M059J (cell line): ENCODE measurements at places on chromosomes 16 and 17. TPM values are rescaled to one million over a fixed set of nuclear protein-coding genes. Genes with fewer than 3 reads are reported as not detected.

GRCh38 chr17:15918261-15918660 lies 26.7 kb upstream of the ADORA2B start:
- peak; percentile 34 for DNase-seq

DNA sequence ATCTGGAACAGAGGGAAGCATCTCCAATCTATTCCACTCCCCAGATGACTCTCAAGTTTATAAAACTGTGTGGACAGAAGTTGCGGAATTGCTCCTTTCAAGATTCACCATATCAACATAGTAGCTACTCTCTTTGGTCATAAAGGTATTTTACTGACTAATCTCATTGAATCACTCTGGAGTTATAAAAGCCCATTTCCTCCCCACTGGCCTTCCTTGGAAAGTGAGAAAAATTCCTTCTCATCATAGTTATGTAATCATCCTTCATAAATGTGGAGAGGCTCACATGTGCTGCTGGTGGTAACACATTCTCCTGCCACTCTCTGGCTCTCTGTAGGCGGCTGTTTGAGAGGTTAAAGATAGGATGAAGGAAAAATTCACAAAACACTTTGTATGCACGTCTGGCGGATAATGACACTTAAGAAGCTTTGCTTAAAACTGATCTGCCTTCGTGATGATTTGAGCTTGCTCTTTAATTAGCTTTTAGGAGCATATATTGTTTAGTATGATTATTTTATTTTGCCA lies 1034.0 kb upstream of the EEF2KMT start:
- DNase-seq, result peak; percentile 74

DNA sequence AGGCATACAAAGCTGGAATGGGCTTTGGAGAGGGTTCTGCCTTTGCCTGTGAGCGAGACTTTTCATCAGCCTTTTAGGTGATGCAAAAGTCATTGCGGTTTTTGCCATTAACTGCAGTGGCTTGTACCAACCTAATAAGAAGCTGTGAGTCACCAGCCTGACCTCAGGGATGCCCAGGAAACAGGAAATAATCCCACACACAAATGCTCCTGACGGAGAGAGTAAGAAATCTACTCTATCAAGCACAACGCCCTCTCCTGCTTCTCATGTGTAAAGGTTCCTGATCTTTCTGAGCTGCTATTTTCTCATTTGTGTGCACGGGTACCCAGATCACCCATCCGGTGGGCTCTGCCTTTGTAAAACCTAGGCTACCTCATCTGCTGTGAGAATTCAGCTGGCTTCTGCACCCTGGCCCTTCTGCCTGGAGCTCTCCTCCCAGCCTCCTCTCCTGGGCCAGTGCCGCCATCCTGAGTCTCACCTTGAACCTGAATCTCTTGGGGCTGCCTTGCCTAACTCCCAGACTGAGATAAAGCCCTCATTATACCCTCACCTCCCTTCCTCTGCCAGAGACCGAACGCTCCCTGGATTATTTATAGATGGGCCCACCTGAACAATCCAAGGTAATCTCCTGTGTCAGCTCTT lies 299.7 kb downstream of the C16orf95 start:
- peak; percentile 98 for DNase-seq

DNA sequence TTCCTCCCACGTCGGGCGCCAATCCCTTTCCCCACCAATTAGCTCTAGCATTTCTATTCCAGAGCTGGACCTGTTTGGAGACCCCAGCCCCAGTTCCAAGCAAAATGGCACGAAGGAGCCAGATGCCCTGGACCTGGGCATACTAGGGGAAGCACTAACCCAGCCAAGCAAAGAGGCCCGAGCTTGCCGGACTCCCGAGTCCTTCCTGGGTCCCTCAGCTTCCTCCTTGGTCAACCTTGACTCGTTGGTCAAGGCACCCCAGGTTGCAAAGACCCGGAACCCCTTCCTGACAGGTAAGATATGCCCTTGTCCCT lies 5.6 kb upstream of the SPATA20 start:
- DNase-seq, result no peak

- DNase-seq, result peak; percentile 99
These were observed 8.8 kb upstream of the LPCAT2 start for GRCh38 chr16:55499951-55500529.

DNA sequence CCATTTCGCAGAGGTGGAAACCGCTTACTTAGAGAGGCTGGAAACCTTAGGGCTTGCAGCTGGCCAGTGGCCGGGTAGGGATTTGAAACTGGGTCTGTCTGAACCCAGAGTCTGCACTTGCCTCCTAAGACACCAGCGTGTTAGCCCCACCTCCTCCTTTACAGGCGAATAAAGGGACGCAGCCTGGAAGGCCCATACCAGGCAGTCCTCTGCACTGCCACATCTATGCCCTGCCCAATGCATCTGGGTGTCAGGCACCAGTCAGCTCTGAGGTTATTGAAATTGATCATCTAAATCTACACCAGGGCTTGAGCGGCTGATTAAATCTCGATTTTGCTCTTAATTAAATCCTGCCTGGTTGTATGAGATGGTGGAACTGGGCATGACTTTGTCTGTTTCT lies 19.9 kb upstream of the NAGS start:
- no peak for DNase-seq

DNA sequence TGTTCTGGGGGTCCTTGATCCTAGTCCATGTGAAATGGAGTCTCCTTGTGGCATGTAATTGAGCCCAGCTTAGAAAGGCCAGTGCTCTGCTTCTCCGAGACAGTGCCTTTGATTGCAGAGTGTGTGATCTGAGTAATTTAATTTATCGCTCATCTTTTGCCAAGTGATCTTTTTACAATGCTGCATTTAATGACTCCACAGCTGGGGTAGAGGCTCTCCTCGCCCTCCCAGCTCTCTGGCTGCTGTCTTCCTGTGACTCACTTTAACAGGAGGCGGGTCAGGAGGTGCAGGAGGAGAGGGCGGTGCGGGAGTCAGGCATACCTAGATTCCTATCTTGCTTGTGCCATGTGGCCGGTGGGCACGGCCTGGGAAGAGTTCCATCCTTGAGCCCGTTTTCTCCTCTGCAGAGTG lies 113.4 kb upstream of the FOXF1 start:
- peak; percentile 98 for DNase-seq

DNA sequence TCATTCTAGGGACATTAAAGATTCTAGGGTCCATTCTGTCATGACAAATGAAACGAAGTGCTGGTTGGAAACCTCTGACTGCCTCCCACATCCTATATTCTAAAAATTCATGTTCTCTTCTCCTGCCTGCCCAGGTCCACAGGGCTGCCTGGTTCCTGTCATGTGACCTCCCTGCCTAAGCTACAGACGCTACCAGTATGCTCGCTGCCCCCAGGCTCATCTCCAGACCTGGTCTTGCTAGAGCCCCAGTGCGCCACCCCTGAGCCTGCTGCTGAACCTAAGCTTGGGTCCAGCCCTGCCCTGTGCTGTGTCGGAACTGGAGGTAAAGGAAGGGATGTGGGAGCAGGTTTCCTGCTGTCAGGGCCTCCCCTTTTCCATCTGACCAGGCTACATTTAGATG lies 231.6 kb upstream of the CDH5 start:
- DNase-seq, result no peak

DNA sequence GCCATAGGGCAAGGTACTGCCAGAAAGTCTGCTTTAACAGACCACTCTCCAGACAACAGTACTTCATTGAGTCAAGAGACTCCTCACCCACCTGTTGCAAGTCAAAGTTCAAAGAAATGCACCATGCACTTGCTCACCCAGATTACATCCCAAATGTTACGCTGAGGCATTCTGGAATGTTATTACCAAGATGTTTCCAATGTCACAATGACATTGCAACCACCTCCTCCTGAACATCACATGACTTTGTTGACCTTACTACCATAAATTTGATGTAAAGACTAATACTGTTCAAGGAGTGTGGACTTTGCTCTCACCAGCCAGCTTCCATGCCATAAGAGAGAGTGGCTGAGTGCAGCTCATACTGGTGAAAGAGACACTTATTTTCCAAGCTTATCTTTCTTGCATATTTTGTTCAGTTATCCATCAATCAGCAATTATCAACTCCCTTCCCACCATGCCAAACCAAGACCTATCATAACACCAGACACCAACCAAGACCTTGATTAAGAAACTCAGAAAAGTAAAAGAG lies 58.5 kb upstream of the BCAR1 start:
- no peak for DNase-seq

DNA sequence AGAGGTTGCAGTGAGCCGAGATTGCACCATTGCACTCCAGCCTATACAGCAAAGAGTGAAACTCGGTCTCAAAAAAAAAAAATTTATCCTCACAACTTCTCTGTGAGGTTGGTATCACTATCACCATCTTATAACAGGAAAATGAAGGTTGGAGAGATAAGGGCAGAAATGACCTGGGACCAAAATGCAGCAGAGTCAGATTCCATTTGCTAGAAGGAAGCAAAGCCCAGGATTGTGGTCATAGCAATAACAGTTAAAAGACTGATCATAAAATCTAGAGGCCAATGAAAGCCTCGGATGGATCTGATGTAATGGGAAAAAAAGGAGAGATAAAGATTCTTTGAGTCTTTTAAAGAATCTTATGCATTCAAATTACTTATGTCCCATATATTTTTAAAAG lies 69.6 kb upstream of the TEKT1 start:
- no peak for DNase-seq

DNA sequence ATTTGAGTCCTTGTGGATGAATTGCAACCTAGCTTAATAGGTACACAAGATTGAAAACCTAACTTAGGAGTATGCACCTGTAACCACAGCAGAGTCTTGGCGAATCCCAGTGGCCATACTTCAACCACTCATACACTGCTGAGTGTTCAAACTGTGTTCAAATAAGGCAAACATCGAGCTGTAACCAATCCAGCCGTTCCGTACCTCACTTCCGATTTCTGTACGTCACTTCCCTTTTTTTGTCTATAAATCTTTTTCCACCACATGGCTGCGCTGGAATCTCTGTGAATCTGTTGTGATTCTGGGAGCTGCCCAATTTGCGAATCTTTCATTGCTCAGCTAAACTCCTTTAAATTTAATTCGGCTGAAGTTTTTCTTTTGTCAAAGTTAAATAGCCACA lies 190.6 kb downstream of the MAF start:
- DNase-seq, result no peak

- no peak for DNase-seq
These were observed 1.5 kb downstream of the SLC13A5 start for GRCh38 chr17:6711681-6712057.

DNA sequence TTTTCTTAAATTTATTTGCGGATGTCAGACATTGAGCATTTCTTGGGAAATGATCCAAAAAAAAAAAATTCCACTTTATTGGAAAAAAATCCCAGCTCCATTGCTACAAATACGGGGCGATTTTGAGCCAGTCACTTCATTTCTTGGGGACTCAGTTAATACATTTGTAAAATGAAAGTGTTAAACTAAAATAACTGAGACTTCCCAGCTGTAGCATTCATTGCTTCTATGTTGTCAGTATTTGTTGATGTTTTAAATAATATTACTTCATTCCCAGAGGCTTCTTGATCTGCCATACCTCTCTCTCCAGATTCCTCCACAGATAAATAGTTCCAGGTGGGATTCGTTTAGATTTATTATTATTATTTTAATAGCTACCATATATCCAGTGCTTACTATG lies 77.1 kb upstream of the HS3ST3A1 start:
- no peak for DNase-seq

DNA sequence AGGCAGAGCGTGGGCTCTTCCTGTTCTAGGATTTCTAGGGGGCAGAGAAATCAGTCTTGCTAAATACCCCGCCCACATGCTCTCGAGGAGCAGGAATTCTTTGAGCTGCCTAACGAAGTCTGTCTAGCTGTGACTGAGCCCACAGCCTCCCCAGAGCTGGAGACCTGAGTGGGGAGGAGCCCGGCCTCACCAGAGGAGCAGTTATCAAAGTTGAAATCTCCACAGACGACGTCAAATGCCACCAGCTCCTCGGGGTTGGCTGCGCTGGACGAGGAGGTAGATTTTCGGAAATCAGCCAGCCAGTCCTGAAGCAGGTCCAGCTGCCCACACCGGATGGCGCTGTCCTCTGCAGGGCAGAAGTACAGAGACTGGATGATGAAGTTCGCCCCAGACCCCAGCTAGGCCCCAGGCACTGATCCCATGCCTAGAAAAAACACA lies 53.8 kb downstream of the PRMT7 start:
- no peak for DNase-seq

DNA sequence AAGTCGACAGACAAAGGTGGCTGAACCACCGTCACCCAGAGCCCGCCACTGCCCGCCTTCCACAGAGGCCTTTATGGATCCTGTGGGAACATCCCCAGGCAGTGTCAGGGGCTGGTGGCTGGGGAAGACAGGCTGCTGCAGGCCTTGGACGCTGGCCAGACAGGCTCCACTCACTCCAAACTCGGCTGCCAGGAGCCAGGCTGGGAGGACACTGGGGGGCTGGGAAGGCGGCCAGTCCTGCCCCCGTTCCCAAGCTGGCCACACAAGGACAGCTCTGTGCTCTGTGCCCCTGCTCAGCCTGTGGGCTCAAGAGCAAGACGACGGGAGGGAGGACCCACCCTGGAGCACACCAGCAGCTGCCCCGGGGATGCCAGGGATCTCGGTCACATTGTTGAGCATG lies 7.6 kb upstream of the LCAT start:
- no peak for DNase-seq

DNA sequence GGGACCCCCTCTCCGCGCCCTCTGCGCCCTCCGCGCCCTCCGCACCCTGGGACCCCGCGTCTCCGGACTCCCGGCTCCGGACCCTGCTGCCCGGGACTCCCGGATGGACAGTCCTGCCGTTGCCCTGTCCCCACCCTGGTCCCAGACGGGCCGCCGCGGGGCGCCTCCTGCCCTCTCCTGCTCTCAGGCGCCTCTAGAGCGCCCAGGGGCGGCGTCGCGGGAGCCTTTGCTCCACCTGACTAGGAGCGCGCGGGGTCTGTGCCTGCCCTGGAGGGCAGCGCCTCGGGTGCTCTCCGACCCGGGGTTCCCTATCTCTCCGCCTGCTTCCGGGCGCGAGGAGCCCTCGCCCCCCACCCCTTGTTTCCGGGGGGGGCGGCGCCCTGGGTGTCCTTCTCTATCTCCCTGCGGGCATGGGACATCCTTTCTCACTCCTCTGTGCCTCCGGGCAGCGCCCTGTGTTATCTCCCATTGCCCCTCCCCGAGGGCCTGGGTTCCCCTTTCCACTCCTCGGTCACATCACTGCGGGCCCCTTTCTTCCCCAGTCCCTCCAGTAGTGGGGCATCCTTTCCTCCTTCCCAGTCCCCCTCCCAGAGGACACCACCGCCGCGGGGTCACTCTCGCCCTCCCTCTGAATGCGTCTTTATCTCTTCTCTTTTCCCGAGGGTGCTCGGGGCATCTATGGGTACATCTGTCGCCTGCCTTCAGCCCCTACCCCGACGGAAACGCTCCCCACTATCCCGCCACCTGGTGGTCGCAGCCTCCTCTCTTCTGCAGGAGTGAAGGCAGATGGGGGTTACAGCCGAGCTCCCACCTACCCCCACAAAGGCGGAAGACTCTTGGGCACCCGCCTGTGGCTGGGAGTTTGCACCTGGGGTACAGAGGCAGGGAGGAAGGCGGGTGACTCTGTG lies 875 bp downstream of the PRKCB start:
- DNase-seq, result no peak

Gene TEDC2
- 22.6 and 22.8 TPM in 2 replicates for total RNA-seq

Gene TBC1D3C
- total RNA-seq, result 1.1 and 1.7 TPM in 2 replicates

Gene KRT33A
- 0.17 TPM in 1 of 2 replicates, not detected in the other for total RNA-seq

Gene PRCD
- total RNA-seq, result 0.02 and 1.4 TPM in 2 replicates

Gene TMC5
- 0.15 TPM in 1 of 2 replicates, not detected in the other for total RNA-seq
